ENCODE measurements at places on chromosomes 7 and 10.

- DNase-seq = no peak
Measured at GRCh38 chr10:93741367-93741766, 16.4 kb upstream of the LGI1 start.

- DNase-seq = no peak
Measured at GRCh38 chr10:126691456-126691855, 21.0 kb upstream of the C10orf90 start.

GRCh38 chr10:33134011-33134751 lies 176.2 kb upstream of the ITGB1 start:
- peak; percentile 82 for DNase-seq

DNA sequence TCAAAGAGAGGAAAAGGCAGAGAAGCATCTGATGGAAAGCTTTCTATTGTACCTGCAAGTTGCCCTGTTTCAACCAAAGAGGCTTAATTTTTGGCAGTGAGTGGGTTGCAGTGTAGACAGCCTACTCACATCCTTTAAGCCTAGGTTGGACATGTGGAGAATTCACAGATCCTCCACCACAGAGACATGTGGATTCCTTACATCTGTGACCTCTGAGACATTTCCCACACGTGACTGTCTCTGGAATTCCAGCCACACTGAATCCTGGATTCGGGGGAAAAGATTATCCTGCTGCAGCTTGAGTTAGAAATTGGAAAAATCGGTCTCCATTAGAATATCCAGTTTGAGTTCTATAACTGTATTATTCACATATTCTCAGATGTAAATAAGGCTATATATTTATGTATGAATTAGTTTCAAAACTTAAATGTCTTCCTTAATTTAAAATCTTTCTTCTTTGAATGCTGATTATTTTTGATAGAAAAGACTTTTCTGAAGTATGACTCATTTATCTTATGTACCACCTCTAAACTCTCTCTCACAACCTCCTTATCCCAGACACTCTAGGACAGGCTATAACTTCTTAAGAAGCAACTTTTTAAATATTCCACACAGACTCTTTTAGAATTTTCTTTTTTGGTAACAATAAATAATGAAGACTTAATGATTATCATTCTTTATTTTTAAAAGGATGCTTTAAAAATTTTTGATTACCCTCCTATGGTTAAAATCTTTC lies 123.3 kb downstream of the TWIST1 start:
- DNase-seq = no peak

DNA sequence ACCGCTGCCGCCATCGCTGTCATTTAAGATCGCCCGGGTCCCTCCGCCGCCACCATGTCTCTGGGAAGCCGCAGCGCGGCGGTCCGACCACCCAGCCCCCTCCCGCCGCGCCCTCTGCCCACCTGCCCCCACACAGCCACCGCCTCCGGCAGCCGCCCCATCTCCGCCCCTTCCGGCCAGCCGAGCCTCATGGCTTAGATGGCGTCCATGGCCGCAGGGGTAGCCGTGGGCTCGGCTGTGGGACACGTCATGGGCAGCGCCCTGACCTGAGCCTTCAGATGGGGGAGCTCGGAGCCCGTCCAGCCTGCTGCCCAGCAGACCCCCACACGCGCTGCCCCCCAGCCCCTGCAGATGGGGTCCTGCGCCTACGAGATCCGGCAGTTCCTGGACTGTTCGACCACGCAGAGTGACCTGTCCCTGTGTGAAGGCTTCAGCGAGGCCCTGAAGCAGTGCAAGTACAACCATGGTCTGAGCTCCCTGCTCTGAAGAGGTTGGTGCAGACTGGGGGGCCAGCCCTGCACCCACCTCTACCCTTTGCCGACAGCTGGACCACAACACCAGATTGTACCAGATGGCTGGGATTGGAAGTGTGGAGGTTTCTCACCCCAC lies 38.0 kb upstream of the TARP start:
- DNase-seq = no peak

- DNase-seq = no peak
Measured at GRCh38 chr7:124426621-124427020, 339.0 kb downstream of the GPR37 start.

DNA sequence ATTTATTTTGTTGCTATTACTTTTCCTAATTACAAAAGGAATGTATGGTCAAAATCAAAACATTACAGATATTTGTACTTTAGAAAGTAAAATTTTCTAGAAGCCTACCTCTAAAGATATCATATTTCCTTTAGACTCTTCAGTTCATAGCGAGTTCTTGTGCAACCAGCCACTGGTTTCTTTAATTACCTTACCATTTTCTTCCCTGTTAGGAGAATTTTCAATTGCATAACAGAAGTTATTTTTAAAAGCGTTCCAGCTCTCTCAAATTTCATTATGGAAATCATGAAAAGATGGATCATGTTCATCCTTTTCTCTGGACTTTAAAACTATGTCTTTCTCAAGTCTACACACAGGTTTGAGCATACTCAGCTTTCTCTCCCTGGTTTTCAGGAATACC lies 5.0 kb upstream of the TRUB1 start:
- no peak for DNase-seq

DNA sequence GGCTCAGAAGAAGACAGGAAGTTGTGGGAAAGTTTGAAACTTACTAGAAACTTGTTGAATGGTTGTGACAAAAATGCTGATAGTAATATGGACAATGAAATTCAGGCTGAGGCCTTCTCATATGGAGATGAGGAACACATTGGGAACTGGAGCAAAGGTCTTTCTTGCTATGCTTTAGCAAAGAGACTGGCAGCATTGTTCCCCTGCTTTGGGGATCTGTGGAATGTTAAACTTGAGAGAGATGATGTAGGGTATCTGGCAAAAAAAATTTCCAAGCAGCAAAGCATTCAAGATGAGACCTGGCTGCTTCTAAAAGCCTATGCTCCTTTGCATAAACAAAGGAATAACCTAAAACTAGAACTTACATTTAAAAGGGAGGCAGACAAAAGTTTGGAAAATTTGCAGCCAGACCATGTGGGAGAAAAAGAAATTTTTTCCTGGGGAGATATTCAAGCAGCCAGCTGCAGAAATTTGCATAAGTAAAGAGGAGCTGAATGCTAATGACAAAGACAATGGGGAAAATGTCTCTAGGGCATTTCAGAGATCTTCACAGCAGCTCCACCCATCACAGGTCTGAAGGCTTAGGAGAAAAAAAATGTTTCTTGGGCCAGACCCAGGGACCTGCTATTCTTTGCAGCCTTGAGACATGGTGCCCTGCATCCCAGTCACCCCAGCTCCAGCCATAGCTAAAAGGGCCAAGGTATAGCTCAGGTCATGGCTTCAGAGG lies 16.5 kb upstream of the KCND2 start:
- DNase-seq = no peak

GRCh38 chr7:104328296-104328969 lies at the start of gene LHFPL3:
Gene LHFPL3, plus strand, starts transcription at chr7:104328603.
- DNase-seq = no peak

GRCh38 chr7:147861945-147862344 lies 728.6 kb upstream of the C7orf33 start:
- DNase-seq = no peak

- DNase-seq = no peak
Measured at GRCh38 chr10:81724431-81724830, 150.6 kb upstream of the NRG3 start.

DNA sequence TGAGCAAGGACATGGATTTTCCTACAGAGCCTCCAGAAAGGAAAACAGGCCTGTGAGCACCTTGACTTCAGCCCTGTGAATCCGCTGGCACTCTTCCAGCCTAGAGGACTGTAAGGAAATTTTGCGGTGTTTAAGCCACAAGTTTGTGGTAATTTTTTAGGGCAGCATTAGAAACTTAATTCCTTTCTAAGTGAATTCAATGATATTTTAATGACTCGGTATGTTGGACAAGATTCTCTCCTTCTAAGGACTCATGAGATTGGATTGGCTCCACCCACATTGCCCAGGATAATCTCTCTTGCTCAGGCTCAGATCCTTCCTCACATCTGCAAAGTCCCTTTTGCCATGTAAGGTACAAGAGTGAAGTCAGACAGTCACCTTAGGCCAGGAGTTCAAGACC lies 4.5 kb downstream of the LYZL2 start:
- DNase-seq = no peak

DNA sequence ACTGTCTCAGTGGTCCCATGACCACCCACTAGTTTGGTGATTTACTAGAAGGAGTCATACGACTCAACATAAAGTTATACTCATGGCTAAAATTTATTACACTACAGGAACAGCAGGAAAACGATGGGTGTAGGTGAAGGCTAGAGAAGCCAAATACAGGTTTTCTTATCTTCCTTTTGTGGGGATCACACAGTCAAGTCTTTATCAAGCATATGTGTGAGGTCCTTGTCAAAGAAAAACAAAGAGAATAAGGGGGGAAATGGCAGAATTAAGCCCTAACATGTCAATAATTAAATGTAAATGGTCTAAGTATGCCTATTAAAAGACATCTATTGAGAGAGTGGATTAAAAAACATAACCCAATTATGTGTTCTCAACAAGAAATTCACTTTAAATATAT lies 47.8 kb upstream of the UBN2 start:
- DNase-seq = no peak

GRCh38 chr10:110860576-110861241 lies 11.0 kb upstream of the PDCD4 start:
- no peak for DNase-seq

DNA sequence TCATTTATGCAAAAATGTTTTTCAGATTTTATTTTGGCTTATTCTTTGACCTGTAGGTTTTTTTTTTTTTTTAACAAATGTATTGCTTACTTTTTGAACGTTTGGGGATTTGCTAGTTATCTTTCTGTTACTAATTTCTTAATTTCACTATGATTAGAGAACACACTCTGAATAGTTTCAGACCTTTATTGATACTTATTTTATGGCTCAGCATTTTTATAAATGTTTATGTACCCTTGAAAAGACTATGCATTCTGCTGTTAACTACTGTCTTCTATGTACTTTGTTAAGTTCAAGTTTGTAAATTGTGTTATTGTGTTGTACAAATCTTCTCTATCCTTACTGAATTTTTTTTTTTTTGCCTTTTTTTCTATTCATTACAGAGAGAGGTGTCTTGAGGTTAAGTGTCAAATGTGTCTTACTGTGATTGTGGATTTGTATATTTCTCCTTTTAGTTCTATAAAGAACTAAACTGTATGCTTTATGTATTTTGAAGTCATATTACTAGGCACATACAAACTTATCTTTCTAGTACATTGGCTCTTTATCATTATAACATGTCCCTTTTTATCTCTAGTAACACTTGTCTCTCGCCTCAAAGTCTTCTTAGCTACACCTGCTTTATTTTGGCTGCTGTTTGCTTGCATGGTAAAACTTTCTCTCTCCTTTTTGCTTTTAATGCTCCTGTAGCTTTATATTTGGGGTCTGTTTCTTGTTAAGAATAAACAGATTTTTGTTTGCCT lies 8.1 kb downstream of the MKLN1 start:
- DNase-seq = no peak

- no peak for DNase-seq
Measured at GRCh38 chr7:1937252-1937605, 267.2 kb downstream of the ELFN1 start.

GRCh38 chr10:44309361-44309760 lies 75.5 kb downstream of the CXCL12 start:
- no peak for DNase-seq

GRCh38 chr10:101718690-101719275 lies 23.8 kb upstream of the FBXW4 start:
- DNase-seq = no peak

- no peak for DNase-seq
Measured at GRCh38 chr10:97479939-97480338, 18.3 kb downstream of the MMS19 start.

DNA sequence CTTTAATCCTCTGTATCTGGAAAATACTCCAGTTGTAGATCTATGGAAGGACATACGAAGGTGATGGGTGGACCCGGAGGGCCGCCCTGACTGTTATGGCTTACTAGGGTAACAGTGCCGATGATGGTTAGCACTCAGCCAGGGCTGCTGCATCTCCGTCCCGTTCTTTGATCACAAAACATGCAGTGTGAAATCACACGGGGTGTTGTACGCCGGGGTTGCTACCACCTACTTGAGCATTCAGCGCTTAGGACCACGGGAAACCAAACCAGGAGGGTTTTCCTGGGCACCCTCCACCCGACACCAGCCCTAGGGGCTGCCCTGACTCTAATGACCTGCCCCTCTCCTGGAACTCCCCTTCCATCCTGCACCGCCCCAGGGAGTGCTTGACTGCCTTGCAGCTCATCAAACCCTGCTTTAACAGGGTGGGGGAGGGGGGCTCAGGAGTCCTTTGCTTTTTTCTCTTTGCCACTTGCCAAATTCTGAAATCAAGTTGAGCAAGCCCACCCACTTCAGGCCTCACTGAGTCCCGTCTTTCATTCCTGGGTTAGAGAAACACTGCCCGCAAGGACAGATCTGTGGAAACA lies 20.4 kb downstream of the ZNF775 start:
- DNase-seq = no peak

- DNase-seq = no peak
Measured at GRCh38 chr10:6501931-6502330, 78.1 kb downstream of the PRKCQ start.

- no peak for DNase-seq
Measured at GRCh38 chr7:54838175-54838910, 79.3 kb upstream of the SEC61G start.

GRCh38 chr10:62939698-62940097 lies 123.5 kb upstream of the EGR2 start:
- no peak for DNase-seq

DNA sequence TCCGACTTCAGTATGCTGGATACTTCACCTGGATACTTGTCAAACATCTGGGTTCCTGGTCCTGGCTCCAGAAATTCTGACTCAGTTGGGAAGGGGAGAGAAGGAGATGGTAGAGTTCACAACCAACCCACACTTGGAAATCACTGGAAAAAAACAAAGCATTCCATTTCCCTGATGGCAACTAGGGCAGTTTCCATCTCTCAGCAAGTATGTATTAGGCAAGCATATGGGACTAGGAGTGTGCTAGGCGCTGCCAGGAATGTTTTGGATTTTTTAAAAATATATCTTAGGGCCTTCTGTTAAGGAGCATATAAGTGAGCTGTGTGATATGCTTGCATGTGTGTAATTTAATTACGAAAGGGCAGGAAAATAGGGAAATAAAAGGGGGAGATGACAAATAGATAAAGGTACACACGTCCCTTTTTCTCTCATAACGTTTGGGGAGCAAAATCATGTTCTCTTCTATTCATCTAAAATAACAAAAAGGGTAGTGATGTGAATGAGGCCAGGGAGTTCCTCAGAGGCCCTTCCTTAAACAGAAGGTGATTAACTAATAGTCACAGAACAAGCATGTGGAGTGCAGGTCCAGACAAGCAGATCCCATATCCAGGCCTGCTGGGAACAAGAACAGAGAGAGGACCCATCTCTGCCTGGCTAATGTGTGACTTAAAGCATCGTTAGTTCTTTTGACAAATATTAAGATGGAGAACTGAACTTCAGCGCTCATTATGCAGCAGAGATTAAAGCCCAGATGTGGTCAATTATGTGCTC lies 64.5 kb upstream of the NFE2L3 start:
- no peak for DNase-seq

- no peak for DNase-seq
Measured at GRCh38 chr10:77687621-77688020, 50.0 kb upstream of the KCNMA1 start.

- no peak for DNase-seq
Measured at GRCh38 chr7:2537981-2538851, 17.1 kb downstream of the BRAT1 start.

GRCh38 chr7:96016735-96017134 lies 244.4 kb downstream of the DYNC1I1 start:
- no peak for DNase-seq

Measured in activated CD4-positive, alpha-beta T cell treated with anti-CD3 and anti-CD28 coated beads, Interleukin-2, amount 50 U/mL, for 24 hours (primary cell).